ENCODE measurements at places on chromosomes 7 and 10.
A peak's percentile ranks its signal among the peaks of the same experiment; 100 is the strongest.

DNA sequence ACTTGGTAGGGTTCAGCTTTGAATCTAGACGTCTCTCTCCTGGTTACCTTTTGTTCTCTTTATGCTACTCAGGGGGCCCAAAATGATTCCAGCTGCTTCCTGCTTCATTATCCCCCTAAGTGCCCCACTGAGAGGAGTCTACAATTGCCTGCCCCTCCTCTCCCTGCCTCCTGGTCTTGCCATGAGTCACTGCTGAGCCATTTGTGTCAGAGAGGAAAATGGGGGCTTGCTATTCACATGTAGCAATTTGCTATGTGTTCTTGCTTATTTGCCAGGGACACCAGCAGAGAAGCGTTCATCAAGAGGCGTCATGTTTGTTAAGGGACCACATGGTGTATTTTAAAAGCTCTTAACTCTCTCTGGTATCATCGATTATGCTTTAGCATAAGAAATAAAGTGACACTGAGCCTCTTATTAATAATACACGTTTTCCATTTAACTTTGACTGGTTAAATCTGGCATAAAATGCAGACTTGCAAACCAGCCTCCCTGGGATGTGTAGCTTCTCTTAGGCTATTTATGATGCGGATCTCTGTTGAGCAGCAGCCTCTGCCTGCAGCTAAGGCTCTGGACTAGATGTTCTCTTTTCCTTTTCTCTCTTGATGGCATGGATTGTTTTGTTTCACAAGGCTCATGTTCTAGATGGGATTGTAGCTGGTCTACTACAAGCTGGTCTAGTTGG is 239.3 kb downstream of the AUTS2 start:
- peak; percentile 55 for DNase-seq

DNA sequence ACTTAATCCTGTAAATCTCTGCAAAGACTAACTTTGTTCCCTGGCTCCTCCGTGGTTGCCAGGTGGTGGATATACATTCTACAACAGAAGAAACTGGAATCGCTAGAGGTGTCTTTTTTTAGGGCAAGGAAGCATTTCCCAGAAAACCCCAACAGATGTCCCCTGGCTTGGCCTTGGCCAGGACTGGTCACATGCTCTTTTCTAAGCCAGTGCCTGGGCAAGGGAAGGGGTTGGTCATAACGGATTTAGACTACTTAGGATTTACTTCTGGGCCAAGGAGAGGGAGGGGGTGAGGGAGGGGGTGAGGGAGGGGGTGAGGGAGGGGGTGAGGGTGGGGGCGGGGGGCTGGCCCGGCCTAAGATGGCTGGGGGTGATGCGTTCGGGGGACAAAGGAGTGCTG is 105.7 kb downstream of the SNX10 start:
- peak; percentile 22 for DNase-seq

DNA sequence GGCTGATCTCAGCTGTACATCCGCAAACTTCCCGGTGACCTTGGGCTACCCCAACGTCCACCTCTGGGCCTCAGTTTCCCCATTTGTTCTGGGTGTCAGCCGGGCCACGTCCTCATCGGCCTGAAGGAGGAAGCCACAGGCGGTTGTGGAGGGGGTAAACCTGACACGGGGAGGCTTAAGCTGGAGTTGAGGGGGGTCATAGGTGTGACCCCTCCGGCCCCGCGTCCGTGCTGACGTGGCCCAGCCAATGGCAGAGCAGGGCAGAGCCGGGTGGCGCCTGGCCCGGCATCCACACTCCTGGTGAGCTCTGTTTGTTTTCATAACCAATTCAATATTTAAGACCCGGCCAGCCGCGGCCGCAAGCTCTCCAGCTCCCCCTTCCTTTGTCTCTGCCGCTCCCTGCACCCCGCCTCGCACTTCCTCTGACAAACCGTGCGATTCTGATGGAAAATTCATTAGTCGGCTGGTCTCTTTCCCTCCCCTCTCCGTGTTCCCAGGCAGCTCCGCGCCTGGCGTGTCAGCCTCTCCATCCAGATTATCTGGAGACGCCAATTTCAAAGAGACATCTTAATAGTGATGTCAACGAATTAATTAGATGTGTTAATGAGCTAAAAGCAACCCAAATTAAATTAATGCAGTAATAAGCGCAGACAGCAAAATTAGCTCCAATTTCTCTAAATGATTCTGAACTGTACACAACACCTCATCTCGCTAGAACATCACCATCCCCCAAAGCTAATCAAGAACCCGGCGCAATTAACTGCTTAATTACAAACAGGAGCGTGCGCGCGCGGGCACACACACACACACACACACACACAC is 55.4 kb downstream of the MICALL2 start:
- DNase-seq: peak; percentile 73

DNA sequence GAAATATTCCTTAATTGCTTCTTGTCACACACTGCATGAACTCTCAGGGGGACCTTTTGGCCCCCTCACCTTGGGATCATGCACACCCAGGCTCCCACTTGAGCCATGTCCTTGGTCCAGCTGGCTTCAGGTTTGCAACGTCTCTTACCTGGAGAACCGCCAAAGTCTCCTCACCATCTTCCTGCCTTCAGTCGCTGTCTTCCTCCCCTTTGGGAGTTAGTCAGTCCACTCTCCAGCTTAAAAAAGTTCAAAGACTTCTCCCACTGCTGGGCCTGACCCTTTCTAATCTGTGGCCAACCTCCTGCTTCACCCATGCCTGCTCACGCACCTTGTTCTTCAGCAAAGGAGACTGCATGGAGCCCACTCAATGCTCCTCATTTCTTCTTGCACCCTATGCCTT is 82.6 kb upstream of the LRRC4 start:
- no peak for DNase-seq

GRCh38 chr10:48503293-48503911 is 101.5 kb downstream of the ARHGAP22 start:
- DNase-seq: no peak

All from urothelium cell line (cell line).